NCI-H510A (cell line): ENCODE measurements at places on chromosomes 5 and 9.
A peak's percentile ranks its signal among the peaks of the same experiment; 100 is the strongest.

DNA sequence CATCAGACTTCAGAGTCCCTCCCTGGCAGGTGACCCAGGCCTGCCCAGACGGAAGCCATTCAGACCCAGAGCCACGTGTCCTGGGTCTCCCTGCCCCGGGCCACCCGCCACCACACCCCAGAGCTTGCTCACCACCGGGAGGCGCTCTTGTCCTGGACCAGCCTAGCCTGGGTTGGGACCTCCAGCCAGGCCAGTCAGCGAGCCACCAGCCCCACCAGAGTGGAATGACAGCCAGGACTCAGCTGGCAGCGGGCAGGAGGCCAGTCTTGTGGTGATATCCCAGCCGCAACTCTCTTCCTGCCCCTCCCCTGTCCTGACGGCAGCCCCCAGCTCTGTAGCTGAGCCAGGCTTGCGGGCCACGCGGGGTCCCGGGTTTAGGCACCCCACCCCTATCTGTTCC, 1.7 kb upstream of the PTGDS start:
- no peak for DNase-seq

DNA sequence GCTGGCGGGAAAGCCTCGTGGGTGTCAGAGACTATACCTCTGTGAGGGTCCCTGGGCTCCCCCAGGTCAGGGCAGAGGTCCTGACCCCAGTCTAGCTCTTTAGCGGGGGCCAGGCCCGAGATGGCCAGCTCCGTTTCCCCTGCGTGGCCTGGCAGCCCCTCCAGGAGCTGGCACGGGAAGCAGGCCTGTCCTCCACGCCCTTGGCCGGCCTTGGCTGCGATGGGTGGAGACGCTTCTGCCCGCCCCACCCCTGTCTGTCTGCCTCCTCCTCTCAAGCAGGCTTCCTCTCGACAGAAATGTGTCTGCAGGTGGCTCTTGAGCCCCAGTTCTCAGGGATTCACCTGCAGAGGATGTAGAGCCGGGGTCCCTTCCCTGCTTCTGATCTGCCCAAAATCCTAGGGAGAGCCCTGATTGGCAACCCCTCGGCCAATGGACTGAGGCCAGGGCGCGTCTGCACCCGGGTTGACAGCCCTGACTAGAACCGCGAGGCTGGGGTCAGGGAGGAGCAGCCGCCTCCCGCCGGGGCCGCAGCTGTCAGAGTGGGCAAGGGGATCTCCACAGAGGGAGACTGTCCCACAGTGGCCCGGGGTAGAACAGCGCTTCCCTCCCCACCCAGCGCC, 2.6 kb upstream of the GRIN1 start:
- no peak for DNase-seq

GRCh38 chr5:166671811-166672210, 1619.6 kb upstream of the WWC1 start:
- DNase-seq = no peak

GRCh38 chr5:172110921-172111851, 76.8 kb downstream of the STK10 start:
- no peak for DNase-seq

DNA sequence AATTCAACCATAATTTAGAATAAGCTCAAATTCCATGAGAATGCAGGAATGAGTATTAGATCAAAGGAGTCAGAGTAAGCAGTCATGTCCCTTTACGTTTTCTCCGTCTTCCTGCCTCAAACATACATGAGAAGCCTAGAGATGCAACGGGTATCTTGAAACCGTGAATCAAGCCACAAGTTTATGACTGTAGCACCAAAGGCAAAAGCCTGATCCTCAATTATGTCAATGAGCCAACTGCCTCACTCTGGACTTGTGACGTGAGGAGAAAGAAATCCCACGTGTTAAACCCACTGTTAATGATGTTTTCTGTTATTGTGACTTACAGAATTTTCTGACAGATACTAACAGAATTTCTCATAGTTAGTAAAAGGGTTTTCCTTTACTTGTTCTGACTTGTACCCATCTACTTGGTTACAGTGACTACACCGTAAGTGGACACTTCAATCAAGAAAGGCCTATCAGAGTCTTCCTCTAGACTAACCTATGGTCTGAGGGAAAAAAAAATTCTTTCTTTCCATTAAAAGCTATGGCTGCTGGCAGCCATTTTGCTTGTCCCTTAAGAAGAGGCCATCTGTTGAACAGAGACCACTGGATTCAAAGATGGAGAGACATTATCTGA, 35.3 kb upstream of the HK3 start:
- DNase-seq = no peak

DNA sequence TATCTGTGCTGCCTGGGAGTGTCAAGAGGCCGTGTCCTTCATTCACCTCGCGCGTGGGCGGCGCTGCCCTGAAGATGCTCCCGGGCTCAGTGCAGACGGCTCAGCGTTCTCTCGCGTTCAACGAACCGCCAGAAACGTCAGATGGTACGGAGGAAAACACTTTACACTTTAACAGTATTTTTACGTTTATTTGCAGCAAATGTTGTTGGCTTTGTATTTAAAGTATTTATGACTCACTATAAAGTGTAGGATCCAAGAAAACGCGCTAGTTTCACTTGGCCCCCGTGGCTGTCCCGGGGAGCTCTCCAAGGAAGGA, 544 bp upstream of the ERCC6L2 start:
- DNase-seq = peak; percentile 12

- DNase-seq = no peak
Measured at GRCh38 chr5:10675177-10675700, 85.8 kb downstream of the DAP start.

DNA sequence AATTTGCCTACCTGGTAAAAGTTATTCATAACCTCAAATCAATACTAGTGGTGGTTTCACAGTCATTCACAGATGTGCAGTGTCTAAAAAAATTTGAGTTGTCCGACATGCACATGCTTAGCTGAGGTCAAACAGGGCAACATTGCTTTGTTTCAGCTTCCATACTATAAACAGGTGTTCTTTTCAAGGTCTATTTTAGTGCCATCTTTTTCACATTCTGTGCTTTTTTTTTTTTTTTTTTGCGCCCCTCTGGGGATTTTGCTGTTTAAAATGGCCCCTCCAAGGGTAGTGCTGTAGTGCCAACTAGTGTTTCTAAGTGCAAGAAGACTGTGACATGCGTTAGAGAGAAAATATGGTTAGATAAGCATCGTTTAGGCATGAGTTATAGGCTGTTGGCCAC, 14.5 kb downstream of the PHAX start:
- DNase-seq = no peak
